ENCODE measurements at places on chromosomes 7 and 10.

DNA sequence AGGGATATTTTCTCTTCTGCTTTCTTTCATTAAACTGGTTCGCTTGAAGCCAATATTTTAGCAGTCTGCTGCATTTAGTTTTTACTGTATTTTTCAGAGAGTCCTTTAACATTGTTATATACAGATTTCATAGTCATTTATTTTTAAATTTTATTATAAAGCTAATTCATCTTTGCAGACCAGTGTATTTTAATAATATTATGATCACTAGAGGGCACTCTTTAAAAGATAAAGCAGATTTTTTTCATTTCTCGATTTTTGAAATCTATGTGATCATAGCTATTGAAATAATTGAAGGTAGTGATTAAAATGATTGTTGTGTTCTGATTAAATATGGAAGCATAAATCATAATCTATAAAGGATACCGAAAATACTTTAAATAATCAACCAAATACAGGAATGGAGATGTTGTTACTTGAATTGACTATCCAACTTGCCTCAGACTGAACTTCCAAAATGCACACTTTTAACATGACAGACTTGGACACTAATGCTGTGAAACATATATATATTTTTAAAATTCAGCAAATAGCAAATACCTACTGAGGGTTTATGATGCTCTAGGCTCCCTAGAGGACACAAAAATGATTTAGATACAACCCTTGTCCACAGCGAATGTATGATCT is 35.2 kb downstream of the ST7 start:
- DNase-seq = peak; percentile 34

DNA sequence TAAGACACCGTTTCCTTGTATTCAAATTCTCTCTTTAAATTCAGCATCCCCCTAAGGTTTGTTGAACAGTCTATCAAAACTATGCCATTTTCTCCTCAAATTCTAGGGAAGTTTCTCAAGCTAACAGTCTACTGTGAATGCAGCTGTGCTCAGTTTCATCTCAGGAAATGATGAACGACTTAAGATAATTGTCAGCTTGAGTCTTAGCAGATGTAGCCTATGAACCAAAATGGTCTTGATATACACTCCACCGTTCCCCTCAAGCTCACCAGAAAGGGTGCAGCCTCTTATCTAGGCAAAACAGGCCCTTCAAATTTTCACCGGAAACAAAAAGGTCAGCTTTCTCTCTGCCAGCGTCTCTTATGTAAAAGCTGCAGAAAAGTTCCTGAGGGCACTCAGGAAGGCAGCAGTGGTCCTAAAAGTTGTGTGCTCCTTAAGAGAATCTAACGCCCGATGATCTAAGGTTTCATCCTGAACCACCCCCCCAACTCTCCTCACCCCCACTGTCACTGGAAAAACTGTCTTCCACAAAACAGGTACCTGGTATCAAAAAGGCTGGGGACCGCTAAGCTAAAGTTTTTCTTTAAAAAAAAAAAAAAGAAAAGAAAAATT is 2.1 kb downstream of the DNAJC9 start:
- DNase-seq = no peak

DNA sequence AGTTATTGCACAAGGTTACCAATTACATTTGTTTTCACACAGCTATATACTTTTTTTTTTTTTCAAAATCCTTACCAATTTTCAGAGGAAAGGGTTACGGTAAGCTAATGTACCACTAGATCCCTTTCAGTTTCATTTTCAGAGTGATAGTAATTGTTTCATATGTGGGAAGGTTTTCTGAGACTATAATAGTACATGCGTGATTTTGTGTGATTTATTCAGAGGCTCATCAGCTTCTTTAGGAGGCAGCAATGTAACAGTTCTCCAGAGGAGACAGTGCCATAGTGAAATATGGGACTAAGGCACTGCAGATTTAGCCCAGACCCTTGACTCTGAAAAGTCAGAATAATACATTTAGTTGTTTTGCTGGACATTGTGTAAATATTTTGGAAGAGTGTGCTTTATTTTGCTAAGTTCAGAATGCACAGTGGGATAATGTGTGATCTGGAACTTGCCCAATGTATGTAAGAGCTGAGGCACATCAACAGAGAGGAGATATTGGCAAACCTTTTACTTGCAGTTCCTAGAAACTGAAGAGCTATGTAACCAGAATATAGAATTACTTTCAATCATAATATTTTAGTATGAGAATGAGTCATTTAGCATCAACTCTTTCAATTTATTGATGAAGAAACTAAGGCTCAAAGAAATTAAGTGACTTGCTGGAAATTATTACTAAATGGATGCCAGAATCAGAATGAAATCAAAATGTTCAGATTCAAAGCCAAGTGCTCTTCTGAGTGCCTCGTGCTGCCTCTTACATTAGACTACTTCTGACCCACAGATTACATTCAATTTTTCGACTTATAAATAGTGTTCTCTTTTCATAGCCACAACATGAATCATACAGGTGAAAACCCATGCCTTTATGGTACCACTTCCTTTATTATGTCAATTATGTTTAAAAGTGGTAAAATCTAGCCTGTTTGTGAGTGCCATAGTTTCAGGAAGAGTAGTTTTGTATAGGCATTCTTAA is 207.7 kb upstream of the TEX47 start:
- peak; percentile 50 for DNase-seq

DNA sequence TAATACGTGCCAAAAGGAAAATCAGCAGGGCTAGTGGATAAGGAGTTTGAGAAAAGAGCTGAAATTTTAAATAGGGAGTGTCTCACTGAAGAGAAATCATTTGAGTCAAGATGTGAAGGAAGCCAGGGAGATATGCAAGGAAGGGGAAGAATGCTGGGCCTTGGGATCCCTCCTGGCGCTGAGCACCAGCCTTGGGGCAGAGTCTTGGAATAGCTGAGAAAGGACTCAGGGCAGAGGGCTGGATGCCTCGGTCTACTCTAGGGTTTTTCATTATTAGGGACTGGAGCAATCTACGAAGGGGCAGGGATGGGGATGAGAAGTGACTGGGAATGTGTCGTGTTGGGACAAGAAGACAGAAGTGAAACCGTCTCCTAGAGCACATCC is 484 bp downstream of the ZWINT start:
- DNase-seq = no peak

GRCh38 chr7:121519548-121520521 is 123.7 kb upstream of the FAM3C start:
- DNase-seq = peak; percentile 78

GRCh38 chr7:156819733-156820295 is 73.2 kb downstream of the LMBR1 start:
- DNase-seq = no peak

DNA sequence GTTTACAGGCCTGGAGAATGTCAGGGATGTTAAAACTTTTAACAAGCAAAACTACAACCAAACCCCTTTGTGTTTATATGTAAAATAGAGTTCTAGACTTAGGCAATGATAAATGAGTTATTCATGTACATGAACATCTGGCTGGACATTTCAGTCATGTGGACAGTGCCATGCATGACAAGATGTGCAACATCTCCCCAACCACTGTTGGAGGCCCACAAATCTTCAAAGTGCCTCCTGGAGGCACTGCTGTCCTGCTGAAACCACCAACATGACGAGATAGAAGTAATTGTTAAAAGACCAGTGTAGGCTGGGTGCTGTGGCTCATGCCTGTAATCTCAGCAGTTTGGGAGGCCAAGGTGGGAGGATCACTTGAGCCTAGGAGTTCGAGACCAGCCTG is 18.4 kb downstream of the PPIA start:
- DNase-seq = peak; percentile 31

GRCh38 chr7:108805808-108806397 is 236.2 kb downstream of the DNAJB9 start:
- DNase-seq = no peak

GRCh38 chr7:90025771-90026170 is 128.5 kb upstream of the STEAP1 start:
- DNase-seq = no peak

GRCh38 chr7:116122972-116123595 is 87.3 kb upstream of the TES start:
- DNase-seq = peak; percentile 70

- no peak for DNase-seq
Observed at GRCh38 chr10:126843299-126843934, 61.8 kb upstream of the DOCK1 start.

GRCh38 chr10:26755443-26755903 is 58.0 kb downstream of the PDSS1 start:
- peak; percentile 82 for DNase-seq

- no peak for DNase-seq
Observed at GRCh38 chr10:63457594-63457993, 8.2 kb downstream of the JMJD1C start.

DNA sequence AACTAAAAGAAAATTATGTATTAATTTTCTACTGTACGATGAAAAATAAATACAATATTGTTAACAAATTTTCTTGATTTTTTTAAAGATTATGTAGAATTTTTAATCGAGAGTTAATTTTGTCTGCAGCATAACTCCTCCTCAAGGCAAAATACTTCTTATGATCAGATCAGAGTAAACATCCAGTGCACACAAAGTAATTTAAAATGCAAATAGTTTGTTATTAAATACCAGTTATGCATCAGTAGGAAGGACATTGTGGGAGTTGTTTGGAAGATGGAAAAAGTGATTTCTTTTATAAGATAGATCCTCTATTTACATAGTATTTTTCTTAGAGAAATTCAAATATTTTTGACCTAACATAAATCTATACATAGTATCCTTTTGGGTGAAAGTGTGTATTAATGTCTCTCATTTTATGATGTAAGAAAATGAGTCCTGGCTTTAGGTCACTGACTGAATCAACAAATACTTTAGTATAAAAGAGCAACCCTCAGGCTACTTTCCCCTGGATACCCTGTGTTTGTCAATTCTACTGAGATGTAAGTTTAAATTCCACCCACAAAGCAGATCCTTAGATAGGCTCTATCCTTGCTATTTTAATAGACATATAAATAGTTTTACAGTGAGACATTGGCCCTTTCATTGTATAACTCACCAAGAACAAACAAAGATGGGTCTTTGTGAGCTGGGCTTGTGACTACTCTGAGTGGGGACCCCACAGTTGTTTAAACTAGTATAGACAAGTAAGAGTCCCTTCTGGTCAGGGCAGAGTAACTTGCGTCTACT is 1133.7 kb downstream of the GATA3 start:
- no peak for DNase-seq

- DNase-seq = no peak
Observed at GRCh38 chr10:130335336-130335735, 199.1 kb downstream of the GLRX3 start.

GRCh38 chr10:17059197-17059688 is 70.4 kb downstream of the CUBN start:
- DNase-seq = no peak

DNA sequence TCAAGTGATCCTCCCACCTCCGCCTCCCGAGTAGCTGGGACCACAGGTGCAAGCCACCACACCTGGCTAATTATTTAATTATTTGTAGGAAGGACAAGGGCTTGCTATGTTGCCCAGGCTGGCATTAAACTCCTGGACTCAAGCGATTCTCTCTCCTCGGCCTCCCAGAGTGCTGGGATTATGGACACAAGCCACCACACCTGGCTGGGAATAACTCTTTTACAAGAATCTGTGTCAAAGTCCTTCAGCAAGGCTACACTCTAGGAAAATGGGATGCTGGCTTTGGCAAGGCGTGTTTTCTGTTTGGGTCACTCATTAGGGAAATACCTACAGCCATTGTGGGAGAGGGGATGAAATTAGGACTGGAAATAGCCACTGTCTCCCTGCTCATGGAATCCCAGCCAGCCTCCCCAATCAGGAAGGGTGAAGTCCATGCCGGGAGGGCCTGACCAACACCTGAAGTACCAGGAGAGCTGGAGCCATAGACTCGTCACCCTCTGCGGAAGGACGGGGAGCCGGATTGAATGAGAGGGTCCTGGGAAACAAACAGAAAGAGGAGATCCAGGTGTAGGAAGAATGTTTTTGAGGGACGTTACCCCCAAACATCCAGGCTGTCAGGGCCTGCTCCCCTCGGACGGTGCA is 72.2 kb upstream of the MYL10 start:
- DNase-seq = no peak

- no peak for DNase-seq
Observed at GRCh38 chr7:99078416-99078815, 65.5 kb downstream of the SMURF1 start.

- DNase-seq = no peak
Observed at GRCh38 chr7:93838966-93839365, 51.6 kb downstream of the TFPI2 start.

DNA sequence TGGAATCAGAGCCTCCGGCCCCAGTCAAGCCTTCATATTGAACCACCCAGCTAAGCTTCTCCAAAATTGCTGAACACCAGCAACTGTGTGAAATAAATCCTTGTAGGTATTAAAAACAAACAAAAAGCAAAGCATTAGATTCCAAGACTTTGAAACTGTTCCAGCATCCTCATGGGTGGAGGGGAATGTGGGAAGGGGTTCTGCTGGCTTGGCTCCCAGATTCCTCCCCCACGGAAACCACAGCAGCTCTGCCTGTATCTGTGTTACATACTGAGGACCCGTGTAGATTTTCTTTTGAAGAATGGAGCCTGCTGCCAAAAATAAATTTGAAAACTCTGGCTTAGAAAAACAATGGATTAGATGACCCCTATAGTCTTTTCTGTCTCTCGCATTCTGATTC is 20.0 kb downstream of the AKR1B1 start:
- DNase-seq = no peak

DNA sequence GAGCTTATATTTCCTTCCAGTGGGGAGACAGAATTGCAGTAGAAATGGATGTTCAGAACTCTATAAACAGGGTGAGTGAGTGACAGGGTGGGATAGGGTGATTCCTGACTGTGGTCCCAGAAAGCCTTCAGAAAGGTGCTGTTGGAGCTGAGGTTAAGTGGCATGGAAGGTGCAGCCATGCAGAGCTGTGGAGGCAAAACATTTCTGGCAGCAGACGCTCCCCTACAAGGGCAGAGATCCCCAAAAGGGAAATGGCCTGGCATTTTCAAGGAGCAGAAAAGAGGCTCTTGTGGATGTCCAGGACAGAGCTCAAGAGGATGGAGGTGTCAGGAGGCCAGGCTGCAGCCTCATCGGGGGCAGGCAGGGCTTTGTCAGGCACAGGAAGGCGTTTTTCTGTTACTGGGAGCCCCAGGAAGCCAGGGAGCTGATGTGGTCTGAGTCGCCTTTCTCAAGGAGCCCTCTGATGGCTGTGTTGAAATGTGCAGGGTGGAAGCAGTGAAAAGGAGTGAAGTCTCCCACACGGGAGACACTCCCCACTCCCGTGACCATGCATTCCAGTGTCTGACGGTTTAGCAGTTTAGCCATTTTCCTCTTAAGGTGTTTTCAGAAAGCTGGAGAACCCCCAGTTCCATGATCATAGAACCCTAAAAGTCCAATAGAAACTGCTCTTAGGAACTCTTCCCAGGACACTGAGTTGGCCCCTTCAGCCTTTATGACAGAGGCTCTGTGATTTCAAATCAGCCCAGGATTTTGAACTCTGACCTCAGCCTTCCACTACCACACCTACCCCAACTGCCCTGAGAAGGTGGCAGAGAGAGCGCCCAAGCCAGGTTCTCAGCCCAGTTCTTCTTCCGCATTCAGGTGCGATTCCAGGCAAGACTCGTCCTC is 96.2 kb downstream of the C10orf105 start:
- DNase-seq = peak; percentile 51

GRCh38 chr10:1401071-1401965 is 336.0 kb downstream of the ADARB2 start:
- no peak for DNase-seq

Measured in inflammatory macrophage treated with lipopolysaccharide for 4 hours (primary cell).